DMS 273 treated with DMSO at 0.1 percent for 48 hours (cell line): ENCODE measurements at places on chromosomes 4 and X.
A peak's percentile ranks its signal among the peaks of the same experiment; 100 is the strongest.

- no peak for DNase-seq
Measured at GRCh38 chr4:76212851-76213414, 691 bp downstream of the SCARB2 start.

DNA sequence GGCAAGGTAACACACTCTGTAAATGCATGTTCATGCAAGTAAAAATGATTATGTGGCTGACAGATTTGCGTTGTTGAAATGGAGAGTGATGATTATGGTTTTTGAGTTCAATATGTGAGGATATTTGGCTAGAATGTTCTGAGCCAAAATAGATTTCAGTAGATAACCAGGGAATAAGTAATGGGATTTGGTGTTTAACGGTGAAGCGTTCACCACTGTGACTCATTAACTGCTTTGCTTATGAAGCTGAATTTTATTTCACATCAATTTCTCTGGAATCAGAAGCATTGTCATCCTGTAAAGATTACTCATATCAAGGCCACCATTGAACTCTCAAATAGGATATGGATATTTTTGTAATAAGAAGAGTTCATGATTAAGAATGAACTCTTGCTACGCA lies 11.7 kb downstream of the AFP start:
- no peak for DNase-seq

GRCh38 chr4:46994007-46994405 lies 625 bp upstream of the GABRA4 start:
- DNase-seq, result no peak

GRCh38 chr4:125266901-125267604 lies 47.7 kb upstream of the FAT4 start:
- no peak for DNase-seq

DNA sequence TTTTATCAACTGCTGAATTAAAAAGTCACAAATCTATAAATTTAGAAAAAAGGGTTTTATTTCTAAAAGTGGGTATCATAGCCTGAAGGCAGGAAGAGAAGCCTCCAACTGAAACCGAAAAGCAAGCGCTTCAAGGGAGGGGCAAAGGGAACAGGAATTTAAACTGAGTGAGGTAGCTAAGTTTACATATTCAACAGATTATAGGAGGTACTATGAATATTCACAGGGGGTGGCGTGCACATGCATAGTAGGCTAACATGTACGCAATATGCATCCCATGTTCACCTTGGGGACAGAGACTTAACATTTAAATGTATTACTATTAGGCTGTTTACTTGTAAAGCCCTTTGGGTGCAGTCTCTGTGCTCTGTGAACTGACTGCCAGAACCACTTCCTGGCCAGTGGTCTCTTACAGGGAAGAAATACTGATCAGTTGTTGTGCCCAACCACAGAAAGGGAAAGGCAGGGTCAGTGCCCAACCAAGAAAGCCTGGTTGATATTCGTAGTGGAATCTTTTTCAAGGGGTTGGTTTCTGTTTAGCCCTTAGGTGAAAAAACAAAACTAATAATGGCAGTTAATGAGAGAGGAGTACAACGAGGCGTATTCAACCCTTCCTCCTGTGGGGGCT lies 168.7 kb upstream of the GALNTL6 start:
- DNase-seq, result no peak

DNA sequence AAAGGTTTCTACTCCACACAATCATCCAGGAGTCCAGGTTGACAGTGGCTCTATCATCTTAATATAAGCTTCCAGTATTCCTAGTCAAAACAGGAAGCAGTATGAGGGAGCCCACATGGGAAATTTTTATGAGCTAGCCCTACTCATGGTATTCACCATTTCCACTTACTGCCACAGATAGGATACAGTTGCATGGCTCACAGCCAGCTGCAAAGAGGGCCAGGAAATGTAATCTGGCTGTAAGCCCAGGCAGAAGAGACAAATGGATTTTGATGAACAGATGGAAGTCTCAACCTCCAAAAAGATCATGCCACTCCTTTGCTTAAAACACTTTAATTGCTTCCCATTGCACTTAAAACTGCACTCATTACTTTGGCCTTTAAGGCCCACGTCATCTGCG lies 150.6 kb downstream of the ADAMTS3 start:
- DNase-seq, result peak; percentile 3

DNA sequence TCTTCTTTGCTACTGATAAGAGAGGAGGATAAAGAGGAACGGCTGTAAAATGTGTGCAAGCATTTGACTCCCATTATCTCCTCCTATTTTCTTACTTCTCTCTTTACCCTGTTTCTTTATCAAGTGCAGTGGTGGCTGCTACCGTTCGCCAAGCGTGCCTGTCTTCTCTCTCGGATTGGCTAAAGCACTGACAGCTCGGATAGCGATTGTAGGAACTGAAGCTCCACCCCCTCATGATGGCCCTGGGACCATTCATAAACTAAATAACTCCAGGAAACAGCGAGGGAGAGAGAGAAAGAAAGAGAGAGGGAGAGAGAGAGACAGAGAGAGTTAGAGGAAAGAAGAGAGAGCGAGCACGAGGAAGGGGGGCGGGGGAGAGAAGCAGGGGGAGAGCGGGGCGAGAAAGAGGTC lies 305 bp upstream of the MAB21L2 start:
- no peak for DNase-seq

GRCh38 chrX:1244164-1245076 lies 24.2 kb upstream of the CSF2RA start:
- DNase-seq, result peak; percentile 26

- no peak for DNase-seq
Measured at GRCh38 chr4:8835521-8836365, 35.9 kb downstream of the HMX1 start.

- no peak for DNase-seq
Measured at GRCh38 chr4:119977076-119977940, 89.3 kb downstream of the MAD2L1 start.

DNA sequence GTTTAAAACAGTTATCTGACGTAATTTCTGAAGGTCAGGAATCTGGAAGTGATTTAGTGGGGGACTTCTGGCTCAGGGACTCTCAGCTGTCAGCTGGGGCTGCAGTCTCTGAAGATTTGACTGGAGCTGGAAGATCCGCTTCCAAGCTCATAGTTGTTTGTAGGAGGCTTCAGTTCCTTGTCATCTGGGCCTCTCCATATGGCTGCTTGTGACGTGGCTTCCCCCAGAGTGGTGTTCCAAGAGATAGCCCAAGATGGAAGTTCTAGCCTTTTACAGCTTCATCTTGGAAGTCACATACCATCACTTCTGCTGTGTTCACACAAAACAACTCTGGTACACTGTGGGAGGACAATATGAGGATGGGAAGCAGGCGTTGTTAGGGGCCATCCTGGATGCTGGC lies 2.1 kb downstream of the MPC1L start:
- no peak for DNase-seq
